ENCODE measurements at places on chromosomes 7 and 10.

GRCh38 chr7:29430279-29430949 lies 133.2 kb upstream of the PRR15 start:
- no peak for DNase-seq

DNA sequence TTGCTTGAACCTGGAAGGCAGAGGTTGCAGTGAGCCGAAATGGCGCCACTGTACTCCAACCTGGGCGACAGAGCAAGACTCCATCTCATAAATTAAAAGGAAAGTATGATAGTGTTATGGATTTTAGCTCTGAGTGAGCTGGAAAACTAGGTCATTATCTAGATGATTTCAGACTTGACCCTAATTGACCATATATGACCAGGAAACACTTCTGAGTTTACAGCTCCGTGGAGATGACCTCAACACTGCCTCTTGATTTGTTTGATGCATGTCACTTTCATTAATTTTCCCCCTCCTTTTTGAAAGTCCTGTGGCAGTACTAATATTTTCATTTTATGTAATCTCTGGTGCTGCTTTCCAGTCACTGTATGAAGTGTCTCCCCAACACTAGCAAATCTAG lies 7.8 kb upstream of the SEC61A2 start:
- no peak for DNase-seq

GRCh38 chr10:124282326-124282725 lies 136.4 kb downstream of the OAT start:
- no peak for DNase-seq

DNA sequence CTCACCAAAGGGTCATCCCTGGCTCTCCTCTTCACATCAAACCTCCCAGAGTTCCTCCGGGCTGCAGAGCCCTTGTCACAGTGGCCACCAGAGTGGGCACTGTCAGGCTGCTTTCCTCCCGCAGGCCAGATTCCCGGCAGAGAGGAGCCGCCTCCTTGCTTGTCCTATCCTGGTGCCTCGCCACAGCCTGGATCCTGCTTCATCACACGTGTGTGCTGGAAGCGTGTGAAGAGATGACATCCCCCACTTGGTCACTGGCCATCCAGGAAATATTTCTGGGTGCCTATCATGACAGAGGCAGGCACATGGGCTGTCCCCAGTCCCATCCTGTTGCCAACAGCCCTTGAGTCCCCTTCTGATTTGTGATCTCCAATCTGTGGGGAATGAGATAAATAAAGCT lies 15.0 kb downstream of the INSIG1 start:
- no peak for DNase-seq

DNA sequence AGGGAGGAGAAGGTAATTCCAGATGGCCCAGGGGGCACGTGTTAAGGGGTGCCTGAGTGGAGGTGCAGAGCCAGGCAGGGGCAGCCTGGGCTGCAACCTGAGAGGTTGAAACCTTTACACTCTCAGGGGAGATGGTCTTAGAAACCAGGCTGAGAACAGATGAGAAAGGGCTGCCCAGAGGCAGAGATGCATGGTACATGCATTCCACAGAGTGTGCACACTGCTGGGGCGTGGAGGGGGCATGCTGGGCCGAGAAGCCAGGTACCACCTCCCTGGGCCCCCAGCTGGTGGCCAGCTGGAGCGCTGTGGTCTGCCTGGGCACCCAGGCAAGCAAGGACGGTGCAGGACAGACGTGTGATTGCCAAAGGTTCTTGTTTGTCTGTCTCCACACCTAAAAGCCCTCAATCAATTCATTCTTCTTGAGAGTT lies 14.1 kb upstream of the CSGALNACT2 start:
- DNase-seq: no peak

- DNase-seq: no peak
Measured at GRCh38 chr7:140033036-140033435, 29.7 kb downstream of the PARP12 start.

All from activated T-helper 1 cell treated with Interleukin-2 at 50 U/mL for 16 hours (primary cell).